ENCODE measurements at places on chromosomes 12 and 14.

DNA sequence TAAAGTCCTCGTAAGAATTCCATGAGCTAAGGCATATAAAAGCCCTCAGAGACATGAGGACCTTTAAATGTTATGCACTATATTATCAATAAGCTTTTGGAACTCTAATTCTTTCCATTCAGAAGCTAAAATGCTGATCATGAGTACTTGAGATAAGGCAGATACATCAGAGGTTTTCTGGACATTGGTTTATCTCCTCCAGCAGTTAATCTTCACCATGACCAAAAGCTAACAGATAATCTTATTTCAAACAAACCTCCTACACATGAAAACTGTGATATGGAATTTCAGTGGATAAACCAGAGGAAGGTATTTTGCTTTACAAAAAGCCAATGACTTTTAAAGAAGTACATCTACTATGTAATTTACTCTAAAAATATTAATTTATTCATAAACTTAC is 97.9 kb upstream of the BBS10 start:
- no peak for DNase-seq

DNA sequence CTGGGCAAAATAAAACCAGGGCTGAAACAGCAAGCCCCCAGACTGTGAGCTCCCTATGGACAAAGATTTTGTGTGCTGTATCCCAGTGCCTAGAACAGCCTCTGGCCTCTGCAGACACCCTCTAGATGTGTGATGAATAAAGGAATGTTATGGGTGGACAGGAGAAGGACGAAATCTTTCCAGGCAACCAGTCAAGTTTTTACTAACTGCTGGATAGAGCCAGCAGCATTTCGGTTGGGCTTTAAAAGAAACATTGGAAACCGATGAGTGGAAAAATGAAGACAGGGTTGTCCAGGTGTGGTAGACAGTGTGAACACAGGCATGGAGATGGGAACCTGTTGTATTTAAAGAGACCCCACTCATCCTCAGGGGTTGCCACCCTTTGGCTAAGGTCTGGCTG is 4.0 kb downstream of the CHGA start:
- DNase-seq, result no peak

GRCh38 chr12:124299628-124300388 is 4.9 kb downstream of the RFLNA start:
- DNase-seq, result no peak

DNA sequence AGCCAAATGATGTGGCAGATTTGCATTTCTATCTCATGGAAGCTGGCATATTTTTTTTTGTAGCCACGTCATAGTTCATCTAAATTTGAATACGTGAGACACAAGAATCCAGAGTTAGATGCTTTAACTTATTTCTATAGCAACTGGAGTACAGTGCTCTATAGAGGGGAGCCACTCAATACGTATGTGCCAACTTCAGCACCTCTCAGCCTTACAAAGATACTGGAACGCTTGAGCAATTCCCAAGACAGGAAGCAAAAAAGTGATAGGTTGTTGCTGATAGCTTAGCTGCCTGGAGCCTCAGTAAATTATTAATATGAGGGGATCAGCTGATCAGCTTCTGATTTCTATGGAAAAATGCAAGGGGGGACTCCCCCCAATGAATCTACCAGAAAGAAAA is 24.1 kb upstream of the PELI2 start:
- no peak for DNase-seq

GRCh38 chr12:65638324-65638723 is 186.0 kb upstream of the HMGA2 start:
- DNase-seq, result no peak

GRCh38 chr12:15788233-15789219 is 662 bp downstream of the EPS8 start:
- no peak for DNase-seq

GRCh38 chr12:109592195-109592904 is 18.8 kb downstream of the MVK start:
- no peak for DNase-seq
